ENCODE measurements at places on chromosomes 6 and 20.

GRCh38 chr6:125357515-125358256 lies 55.9 kb upstream of the HDDC2 start:
- DNase-seq = no peak

GRCh38 chr20:1310506-1311190 lies 18.3 kb downstream of the SDCBP2 start:
- DNase-seq = no peak

GRCh38 chr6:38973178-38974057 lies 75.2 kb upstream of the GLP1R start:
- no peak for DNase-seq

DNA sequence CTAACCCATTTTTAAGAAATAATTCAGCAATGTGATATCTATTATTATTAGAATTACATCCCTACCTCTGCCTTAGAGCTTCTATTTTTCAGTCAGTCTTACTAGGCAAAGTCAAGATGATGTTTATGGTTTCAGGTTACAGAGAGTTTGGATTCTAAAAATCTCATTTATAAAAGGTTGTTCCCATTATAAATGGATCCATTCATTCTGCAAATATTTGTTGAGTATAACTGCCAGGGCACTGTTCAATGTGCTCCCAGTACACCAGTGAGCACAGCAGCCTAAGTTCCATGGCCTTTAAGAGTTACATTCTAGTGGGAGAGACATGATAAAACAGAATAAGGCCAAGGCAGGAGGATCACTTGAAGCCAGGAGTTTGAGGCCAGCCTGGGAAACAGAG lies 75.9 kb upstream of the EYA4 start:
- DNase-seq = no peak

- no peak for DNase-seq
Measured at GRCh38 chr6:91132461-91132860, 545.6 kb upstream of the MAP3K7 start.

GRCh38 chr6:97473979-97474378 lies 191.0 kb upstream of the MMS22L start:
- DNase-seq = no peak

DNA sequence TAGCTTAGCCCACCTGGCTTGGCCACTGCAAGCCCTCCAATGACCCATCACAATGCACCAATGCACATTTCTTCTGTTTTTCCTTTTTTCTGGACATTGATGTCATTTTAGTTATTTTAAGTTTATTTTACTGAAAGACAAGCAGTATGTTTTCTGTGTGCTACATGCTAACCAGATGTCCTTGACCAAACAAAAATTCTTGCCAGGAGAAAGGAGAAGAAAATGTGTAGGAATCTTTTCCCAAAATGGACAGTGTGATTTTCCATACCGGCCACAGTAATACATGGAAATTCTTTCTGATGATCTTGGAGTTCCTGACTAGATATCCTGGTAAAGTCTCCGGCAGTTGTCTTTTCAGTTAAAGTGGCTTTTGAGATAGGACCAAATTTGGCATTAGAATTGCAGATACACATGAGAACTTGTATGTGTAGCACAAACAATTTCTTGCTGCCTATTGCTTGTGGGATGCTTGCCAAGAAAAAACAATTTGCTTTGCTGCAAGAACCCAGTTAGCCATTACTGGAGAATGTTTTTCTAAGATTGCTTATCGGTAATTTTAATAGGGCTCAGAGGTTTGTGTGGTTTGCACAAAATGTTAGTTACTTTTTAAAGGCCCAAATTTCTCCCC lies 696.5 kb upstream of the CITED2 start:
- no peak for DNase-seq

Measured in activated T-cell treated with anti-CD3 and anti-CD28 coated beads, Interleukin-2, amount 50 U/mL, for 4 hours (primary cell).